ENCODE measurements at places on chromosomes 11 and 22.

GRCh38 chr11:80872116-80872728, 1431.4 kb upstream of the TENM4 start:
- no peak for DNase-seq

GRCh38 chr11:719214-720016, 13.4 kb downstream of the EPS8L2 start:
- DNase-seq = no peak

GRCh38 chr11:128893578-128894285, 2.6 kb downstream of the KCNJ5 start:
- no peak for DNase-seq

DNA sequence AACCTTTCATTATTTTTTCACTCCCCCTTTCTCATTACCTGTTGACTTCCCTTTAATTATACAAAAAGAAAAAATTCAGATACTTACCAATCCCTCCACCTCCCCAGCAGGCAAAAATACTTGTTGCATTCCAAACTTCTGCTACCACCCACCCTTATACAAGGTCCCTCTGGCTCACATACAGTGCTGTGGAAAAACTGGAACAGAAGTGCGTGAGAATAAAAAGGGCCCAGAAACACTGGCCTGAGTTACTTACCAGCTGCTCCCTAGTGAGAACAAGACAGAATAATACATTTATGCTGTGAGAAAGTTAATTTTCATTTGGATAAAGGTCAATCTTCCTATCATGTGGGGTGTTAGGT, 46.9 kb upstream of the RAPSN start:
- DNase-seq = no peak

DNA sequence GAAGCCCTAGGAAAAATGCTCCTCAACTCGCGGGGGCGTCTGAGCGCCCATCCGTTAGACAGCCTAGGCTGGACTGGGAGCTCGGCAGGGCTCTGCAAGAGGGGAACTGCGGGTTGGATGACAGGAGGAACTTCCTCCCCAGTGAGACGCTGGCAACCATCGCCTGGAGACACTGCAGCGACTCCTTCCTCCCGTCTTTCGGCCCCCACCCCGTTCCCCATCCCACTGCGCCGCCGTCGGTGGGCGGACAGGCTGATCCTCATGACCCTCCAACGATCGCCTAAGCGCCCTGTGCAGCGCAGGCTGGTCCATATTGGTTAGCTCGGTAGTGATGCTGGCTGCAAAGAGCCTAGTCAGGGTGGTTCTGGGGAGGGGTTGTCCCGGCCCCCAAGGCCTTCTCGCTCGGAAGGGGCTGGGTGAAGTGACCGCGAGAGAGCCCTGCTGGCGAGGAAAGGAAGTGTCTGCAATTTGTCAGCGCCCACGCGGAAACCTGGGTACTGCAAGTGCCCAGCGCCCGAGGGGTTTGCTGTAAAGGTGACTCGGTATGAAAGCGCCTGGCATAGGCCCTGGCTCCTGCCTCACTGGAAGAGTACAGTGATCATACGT, 638 bp downstream of the NRGN start:
- DNase-seq = no peak

GRCh38 chr11:100849901-100850235, 162.8 kb downstream of the ARHGAP42 start:
- no peak for DNase-seq

DNA sequence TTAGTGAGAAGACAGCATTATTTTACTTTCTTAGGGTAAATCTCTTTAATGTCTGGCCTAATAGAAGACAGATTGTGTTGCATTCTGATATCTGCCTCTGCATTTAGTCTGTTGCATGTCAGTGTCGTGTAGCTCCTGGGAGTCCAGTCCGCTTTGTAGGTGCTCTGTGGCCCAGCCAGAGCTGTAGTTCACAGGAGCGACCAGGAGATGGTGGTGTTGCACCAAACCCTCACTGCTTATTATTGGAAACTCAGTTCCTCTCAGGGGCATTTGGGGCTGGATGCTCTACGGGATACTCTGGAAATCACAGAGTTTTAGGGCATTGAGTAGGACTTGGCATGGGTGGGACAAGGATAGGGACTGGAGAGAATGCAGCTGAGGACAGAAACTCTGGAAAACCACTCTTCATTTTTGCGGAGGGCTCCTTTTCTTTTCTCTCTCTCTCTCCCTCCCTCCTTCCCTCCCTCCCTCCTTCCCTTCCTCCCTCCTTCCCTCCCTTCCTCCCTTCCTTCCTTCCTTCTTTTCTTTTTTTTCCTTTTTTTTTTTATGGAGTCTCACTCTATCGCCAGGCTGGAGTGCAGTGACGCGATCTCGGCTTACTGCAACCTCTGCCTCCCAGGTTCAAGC, 21.7 kb downstream of the MIAT start:
- DNase-seq = peak; percentile 84
